ENCODE measurements at places on chromosomes 6 and 20.

DNA sequence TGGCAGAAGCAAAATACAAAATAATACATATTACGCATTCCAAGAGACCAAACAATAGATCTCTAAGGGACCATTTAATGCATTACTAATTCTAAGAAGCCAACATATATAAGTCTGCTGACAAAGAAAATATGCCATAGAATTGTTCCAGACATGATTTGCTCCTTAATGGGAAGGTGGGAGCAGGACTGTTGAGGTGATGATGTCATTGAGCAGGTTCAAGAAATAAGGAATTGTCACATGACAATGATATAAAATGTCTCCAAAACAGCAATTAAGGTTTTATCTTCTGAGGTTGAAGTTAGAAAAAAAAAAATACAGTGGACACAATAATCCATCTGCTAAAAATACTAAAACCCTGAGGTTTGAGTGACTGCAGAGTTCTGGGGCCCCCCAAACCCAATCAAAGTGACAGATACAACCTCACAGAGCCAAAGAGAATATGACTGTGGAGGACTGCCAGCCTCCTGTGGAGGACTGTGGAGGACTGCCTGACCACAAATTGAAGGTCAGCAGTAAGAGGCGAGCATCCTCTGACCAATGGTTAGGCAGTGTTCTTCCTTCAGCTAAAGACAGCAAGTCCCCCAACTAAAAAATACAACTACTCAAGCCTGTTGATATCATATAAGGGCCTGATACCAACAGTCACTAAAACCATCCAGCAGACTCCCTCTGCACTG, 39.0 kb downstream of the TOMM6 start:
- no peak for DNase-seq

DNA sequence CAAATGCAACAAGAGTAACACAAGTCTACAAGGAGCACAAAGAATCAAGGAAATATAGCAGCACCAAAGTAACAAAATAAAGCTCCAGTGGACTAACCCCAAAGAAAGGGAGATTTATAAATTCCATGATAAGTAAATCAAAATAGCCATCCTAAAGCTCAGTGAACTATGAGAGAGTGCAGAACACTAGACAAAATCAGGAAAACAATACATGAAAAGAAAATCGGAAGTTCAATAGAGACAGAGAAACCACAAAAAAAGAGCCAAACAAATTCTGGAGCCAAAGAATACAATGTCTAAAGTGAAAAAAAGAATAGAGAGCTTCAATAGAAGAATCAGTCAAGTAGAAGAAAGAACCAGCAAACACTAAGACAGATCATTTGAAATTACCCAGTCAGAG, 247.3 kb upstream of the TENT5A start:
- DNase-seq = no peak

DNA sequence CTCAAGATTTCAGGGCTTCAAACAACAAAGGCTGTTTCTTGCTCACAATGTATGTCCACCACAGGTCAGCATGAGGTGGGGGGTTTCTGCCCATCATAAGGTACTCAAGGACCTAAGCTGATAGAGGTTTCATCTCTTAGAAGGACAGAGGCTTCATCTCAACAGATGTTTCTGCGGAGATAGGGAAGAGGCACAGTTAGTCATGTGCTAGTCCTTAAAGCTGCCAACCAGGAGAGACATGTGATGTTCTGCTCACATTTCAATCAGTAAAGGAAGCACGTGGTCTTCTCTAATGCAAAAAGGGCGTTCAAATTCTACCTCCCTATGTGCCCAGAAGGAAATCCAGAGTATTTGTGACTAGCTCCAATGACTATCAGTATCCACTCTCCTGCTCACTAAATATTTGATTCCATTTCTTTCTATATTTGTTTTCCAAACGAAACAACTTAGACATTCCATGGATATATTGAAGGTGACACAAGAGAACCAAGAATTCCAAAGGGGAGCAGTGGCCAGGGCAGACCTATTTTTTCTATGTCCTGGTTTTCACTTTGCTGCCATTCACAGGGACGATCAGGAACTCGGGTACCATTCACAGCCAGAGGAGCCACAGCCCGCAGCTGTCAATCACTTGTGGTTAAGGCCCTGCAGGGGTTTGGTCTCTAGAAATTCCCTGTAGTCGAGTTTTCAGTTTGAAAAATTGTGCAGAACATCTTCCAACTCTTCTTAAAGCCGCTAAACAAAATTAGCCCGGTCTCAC, 173.2 kb upstream of the FOXA2 start:
- DNase-seq = no peak

- DNase-seq = no peak
These were observed 331.5 kb downstream of the SAMD5 start for GRCh38 chr6:147839708-147840610.

GRCh38 chr20:1214838-1215261, 11.0 kb upstream of the RAD21L1 start:
- DNase-seq = no peak

DNA sequence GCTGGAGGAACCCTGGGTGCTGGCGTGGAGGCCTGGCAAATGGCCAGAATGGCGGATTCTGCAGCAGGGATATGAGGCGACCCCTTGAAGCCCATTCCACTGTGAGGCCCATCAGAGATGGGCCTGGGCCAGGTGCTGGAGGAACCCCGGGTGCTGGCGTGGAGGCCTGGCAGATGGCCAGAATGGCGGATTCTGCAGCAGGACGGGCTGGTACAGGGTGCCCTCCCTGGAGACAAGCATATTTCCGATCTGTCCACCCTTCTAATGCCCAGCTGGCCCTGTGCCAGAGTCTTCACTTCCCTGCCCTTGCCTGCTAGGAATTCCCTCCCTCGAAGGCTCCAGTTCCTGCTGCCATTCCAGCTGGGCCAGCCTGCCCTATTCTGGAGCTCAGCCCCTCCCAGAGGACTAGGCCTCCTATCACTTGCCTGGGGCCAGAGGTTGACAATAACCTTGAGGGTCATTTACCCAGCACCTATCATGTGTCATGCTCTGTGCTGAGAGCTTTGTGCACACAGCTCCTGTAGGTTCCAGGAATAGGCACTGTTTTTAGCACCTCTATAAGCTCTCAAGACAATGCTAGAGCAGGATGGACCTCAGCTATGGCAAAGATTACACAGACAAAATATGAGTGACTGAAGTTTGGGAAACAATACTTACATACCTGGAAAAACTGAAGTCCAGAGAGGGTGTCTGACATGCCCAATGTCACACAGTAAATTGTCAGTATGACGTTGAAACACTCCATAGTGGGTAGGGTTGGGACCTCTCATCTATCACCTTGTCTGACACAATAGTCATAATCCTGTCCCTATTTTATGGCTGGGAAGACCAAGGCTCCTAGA, 21.4 kb downstream of the SUN5 start:
- DNase-seq = no peak

- no peak for DNase-seq
These were observed 6.8 kb downstream of the CLDN20 start for GRCh38 chr6:155270561-155271091.

DNA sequence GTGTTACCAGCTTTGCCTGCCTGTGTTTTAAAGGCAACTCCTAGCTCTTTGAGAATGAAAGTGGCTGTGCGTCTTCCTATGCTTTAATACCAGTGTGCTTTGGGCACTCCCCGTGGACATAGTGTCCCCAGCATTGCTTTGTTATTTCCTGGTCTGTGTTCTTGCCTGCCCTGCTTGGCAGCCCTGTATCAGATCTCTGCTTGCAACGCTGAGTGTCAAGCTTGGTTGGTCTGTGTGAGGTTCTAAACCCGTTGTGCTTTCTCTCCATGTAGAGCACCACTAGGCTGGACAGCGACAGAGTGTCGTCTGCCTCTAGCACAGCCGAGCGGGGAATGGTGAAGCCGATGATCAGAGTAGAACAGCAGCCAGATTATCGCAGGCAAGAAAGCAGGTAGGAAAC, 80.2 kb downstream of the AFDN start:
- DNase-seq = no peak

All from CD4-positive, alpha-beta T cell treated with Interleukin-17A for 4 hours (primary cell).